ENCODE measurements at places on chromosomes 5 and 9.

- DNase-seq = no peak
These were observed 63.5 kb upstream of the KLF9 start for GRCh38 chr9:70477907-70478480.

- DNase-seq = no peak
These were observed 185.1 kb downstream of the EPB41L4A start for GRCh38 chr5:112234000-112234399.

DNA sequence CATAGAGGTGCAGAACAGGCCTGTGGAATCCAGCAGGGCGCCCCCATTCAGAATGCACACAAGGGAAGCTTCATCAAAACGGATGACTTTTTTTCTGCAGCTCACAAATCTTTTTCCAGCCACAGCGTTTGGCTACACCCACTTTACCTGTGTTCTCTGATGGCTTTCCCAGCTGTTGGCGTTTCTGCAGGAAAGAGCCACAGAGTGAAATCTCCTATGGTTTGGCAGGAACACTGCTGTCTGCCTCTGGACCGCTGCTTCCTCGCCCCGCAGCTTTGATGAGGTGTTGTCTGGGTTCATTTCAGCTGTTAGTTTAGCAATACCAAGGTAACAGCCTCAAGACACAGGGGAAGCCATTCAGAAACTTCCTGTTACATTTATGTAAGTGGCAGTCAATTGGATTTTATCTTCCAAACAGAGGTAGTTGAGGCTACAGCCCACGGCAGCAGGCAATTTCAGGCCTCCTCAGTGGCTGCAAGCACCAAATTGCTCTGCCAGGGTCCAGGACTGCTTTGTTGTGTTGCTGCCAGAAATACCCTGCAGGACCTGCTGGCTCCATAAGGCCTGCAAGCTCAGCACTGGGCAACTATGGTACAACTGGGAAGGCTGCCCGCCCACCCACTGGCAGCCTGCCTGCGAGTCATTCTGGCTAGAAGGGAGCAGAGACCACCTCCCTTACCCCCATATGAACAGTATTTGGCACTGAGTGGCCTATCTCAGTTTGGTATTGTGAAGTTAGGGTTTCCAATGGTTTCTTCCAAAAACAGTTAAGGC lies 96.7 kb downstream of the MVB12B start:
- no peak for DNase-seq

DNA sequence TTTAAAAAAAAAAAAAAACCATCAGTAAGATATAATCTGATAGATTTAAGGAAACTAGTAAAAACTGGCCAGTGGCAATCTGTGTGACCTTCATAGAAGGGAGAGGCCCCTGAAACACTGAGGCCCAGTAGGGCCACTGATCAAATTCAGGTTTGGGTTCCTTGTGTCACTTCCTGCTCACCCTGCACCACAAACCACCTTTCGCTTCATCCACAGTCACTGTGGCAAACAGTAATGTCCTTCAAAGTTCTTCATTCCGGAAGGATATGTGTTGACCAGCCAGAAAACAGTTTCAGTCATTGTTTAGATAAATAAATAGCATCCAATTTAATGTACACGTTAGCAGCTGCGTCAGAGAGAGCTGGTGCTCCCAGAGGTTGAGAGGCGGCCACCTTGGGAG lies 222.1 kb downstream of the CFAP90 start:
- DNase-seq = no peak
